ENCODE measurements at places on chromosomes 1 and 21.

- no peak for DNase-seq
These were observed 103.0 kb downstream of the PTGS2 start for GRCh38 chr1:186577216-186577615.

GRCh38 chr1:229753764-229754551, 127.9 kb downstream of the URB2 start:
- DNase-seq: no peak

DNA sequence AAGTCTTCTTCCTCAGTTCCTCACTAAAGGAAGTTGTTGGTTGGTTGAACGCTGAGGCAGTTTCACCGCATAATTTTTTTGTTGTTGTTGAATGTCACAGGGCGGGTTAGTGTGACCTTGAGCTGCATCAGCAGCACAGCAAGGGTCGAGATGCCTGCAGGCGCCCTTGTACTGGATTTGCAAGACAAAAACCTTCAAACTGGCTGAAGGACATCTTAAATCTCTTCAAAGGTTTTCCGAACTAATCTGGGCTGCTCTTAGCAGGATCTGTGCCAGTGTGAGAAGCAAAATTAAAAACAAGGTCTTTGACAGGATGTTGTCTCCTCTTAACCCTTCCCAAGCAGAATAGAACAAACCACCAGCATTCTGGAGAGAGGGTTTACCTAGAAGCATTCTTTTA, 59.4 kb downstream of the NRIP1 start:
- DNase-seq: no peak

DNA sequence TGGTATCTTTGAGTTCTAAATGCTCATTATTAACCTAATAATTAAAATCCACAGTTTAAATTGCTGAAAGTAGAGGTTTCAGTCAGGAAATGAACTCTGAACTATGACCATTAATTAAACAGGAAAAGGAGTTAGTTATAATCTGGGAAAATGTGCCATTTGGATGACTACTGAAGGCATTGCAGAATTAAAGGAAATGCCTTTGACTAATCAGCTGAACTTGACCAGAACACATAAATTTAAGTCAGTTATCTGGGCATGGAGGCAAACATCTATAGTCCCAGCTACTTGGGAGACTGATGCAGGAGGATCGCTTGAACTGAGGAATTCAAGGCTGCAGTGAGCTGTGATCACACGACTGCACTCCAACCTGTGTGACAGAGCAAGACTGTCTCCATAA, 31.9 kb downstream of the SLC44A5 start:
- no peak for DNase-seq

DNA sequence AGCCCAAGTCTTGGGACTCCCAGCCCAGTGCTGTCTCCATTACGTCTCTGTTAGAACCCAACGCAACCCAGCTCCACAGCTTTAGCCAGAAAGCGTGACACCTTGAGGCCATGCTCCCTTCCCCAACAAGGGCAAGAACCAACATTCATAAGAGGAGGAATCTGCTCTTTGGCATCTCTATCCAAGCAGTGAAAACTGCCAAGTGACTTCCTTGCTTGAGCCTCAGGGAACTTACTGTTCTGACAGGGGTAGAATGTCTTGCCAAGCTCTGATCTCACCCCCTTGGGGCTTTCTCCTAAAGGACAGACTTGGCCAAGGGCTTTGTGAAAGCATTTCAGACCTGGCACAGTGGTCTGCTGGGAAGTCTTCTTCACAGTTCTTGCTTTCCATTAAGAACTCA, 56.6 kb downstream of the SYT6 start:
- no peak for DNase-seq

GRCh38 chr1:54774820-54775498, 10.6 kb upstream of the PARS2 start:
- DNase-seq: no peak

- no peak for DNase-seq
These were observed 67.2 kb downstream of the TEX35 start for GRCh38 chr1:178580096-178580495.

DNA sequence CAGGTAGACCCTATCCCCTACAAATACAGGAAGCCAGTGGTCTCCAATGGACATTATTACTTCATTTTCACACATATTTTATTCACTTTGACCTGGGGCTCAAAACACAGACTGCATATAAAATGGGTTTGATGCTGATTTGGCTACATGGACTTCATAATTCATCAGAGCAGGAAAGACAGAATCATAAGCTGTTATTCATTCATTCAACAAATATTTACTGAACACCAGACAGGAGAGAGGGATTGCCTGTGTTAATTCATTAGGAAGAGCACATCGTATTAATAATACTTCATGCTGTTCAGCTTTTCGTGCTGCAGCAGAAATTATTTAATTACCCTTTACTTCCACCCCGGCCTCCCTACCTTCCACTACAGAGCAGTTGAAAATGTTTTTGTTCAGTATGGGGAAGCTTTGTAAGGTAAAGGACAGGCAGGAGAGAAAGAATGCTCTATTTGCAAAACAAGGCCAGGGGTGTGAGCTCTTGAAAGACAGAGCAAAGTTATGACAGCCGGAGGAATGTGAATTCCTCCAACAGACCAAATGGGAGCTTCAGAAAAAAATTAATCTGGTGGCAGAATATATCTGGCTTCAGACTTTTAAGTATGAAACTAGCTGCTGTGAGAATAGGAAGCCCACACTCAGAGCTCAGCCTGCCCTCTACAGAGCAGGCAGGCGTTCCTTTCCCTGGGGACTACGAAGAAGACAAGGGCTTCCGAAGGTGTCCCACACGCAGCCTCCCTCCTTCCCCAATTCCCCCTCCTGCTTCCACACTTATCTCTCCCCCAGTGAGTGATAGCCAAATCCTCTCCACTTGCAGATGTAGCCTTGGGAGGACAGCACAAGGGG, 58.0 kb downstream of the MDM4 start:
- no peak for DNase-seq

DNA sequence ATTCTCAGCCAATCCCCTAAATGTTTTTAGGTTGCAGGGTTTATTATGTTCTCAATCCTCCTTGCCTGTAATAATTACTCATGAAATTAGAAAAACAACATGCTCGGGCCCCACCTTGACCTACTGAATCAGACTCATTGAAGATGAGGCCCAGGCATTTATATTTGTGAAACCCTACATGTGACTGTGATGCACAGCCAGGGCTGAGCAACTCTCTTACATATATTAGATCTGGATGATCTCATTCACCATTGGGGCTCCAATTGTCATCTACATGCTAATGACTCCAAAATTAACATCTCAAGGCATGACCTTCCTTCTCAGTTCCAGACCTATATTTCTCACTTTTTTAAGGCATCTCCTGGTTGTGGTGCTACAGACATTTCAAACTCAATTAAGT, 103.3 kb downstream of the WDR3 start:
- DNase-seq: no peak

- DNase-seq: no peak
These were observed 131.0 kb downstream of the CSMD2 start for GRCh38 chr1:34034036-34034435.

GRCh38 chr1:153793261-153793972, 18.2 kb downstream of the SLC27A3 start:
- no peak for DNase-seq

DNA sequence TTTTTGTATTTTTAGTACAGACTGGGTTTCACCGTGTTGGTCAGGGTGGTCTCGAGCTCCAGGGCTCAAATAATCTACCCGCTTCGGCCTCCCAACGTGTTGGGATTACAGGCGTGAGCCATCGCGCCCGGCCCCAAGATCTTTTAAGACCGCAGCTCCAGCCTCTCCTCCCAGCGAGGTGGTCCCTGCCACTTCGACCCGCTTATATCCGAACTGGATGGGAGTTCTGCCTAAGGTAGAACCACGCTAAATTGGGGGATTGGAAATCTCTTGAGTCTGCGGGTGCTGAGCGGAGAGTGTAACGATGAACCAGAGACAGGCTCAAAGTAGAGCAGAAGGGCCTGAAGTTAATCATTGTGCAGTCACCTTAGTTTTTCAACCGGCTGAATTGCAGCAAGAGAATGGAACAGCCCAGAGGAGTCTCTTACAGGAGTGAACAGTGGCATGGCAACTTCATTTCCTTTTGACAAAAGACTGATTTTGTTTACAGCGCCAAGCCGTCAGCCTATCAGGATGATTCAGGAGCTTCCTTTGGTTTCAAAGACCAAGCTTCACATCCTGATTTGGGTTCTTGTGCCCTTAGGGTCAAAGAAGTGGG, 726 bp upstream of the CYB5R1 start:
- no peak for DNase-seq

GRCh38 chr1:234950598-234950997, 178.0 kb downstream of the TOMM20 start:
- DNase-seq: no peak

- peak; percentile 57 for DNase-seq
These were observed at the start of the genes EFCAB7 and ITGB3BP for GRCh38 chr1:63522891-63523728. EFCAB7 (plus strand) TSS chr1:63523525; CDS start chr1:63525573, 2,048 bp downstream. ITGB3BP (minus strand) TSS chr1:63523225; CDS start chr1:63523133, 92 bp downstream.

All from T follicular helper cell (primary cell).